ENCODE measurements at places on chromosomes 1 and 21.

- no peak for DNase-seq
Observed at GRCh38 chr1:170685166-170685565, 21.2 kb downstream of the PRRX1 start.

GRCh38 chr1:176068901-176069300 lies 138.2 kb downstream of the COP1 start:
- DNase-seq = no peak

GRCh38 chr21:45826676-45827301 lies 154.8 kb upstream of the COL6A1 start:
- no peak for DNase-seq

DNA sequence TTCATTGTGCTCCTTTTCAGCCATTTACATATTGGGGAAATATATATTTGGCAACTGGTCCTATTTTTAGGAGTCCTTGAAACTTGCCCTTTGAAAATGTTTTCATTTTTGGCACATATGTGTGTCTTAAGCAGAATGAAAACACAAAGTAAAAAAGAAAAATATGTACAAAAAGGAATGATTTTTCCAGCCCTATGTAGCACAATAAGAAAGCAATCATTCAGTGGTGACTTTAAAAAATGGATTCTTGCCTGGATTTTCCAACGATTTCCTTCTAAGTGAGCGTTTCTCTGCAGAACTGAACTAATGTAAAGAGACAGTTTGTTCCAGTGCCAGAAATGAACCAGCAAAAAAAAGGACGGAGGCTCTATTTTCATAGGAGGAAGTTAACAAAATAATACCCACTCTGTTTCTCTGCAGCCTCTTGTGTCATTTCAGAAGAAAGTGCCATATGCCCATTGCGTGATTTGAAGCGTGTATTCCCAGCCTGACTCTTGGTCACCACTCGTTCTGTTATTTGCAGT lies 340.1 kb downstream of the SETD4 start:
- DNase-seq = no peak
